ENCODE measurements at places on chromosomes 2 and 18.

GRCh38 chr2:236782938-236783337, 213.3 kb downstream of the ACKR3 start:
- peak; percentile 64 for DNase-seq

- DNase-seq = peak; percentile 89
These were observed 132.2 kb downstream of the DOCK10 start for GRCh38 chr2:224909885-224910573.

- peak; percentile 91 for DNase-seq
These were observed 10.2 kb upstream of the IMP4 start for GRCh38 chr2:130332271-130333073.

DNA sequence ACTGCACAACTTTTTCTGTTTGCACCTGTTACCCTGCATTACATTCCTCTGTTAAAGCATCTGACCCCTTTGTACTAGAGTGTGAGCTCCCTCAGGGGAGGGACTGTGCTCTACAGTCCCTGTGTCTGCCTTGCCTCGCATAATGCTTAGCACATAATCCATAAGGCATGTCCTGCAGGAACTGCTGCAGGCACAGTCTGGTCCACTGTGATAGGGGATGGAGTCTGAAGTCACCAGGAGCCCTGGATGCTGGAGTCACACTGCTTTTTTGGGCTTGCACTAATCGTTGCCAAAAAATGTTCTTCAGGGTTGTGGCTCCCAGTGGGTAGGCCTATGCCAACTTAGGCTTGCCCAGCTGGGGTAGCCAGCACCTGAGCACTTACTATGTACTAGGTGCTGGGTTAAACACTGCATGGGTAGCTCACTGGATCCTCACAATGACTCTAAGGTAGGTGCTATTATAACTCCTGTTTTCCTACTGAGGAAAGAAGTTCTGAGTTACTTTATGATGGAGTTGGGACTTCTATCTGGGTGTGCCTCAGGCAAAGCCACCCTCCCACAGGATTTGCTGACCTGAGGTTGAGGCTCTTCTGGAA, 33.3 kb downstream of the COPS7B start:
- DNase-seq = no peak

DNA sequence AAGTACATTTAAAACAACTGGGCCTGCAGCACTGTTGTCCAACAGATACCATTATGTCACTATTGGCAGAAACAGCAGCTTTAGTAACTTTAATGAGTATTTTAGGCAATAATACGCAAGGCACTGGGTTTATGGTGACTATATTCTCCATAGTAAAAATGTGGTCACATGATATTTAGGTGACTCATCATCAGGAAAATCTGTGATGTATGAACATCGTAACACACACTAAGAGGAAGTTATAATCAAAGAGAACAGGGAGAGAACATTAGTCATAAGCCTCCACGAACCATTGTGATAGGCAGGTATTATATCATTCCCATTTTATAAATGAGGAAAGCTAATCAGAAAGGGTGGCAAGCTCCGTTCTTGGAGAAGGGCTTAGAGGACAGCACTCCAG, 36.9 kb downstream of the RAPH1 start:
- peak; percentile 83 for DNase-seq

GRCh38 chr2:20609349-20609994, 41.4 kb downstream of the HS1BP3 start:
- peak; percentile 58 for DNase-seq

DNA sequence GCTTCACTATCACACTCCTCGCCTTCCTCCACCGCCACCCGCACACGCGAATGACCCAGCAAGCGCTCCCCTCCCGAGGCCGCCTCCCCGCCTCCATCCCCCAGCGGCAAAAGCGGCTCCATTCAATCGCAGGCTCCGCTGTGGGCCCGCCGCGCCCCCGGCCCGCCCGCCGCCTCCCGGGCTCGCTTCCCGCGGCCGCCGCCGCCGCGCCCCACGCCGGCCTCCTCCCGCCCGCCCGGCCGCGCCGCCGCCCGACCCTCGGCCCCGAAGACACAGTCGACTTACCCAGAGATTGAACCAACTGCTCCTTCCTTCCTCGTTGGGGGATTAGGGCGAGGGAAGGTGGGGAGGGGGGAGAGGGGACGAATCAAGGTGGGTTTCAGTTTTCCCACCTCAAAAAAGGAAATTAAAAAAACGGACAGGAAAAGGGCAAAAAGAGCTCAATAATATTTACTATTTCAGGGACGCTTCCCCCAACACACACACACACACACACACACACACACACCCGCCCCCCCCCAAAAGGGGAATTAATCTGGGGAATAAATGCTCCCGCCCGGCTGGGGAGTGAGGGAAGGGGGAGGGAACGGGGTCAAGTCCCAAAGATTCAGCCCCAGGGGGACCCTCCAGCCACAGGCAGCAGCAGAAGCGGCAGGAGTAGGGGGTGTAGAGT, 743 bp downstream of the XPO1 start:
- DNase-seq = peak; percentile 70

- DNase-seq = no peak
These were observed 2.0 kb upstream of the ATRAID start for GRCh38 chr2:27209621-27210401.

DNA sequence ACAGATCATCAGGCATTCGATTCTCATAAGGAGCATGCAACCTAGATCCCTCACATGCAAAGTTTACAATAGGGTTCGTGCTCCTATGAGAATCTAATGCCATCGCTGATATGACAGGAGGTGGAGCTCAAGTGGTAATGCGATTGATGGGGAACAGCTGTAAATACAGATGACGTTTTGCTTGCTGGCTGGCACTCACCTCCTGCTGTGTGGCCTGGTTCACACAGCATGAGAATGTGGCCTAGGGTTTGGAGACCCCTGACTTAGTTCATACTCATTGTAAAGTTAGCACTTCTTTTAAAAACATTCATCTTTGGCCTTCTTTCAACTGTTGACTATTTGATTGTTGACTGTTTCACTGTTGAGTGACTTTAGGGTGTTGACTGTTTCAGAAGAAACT, 8.7 kb upstream of the CHMP1B start:
- DNase-seq = no peak

GRCh38 chr18:45161850-45162249, 453.4 kb upstream of the SLC14A2 start:
- DNase-seq = no peak

- DNase-seq = peak; percentile 87
These were observed 42.7 kb upstream of the GORASP2 start for GRCh38 chr2:170886386-170886785.

DNA sequence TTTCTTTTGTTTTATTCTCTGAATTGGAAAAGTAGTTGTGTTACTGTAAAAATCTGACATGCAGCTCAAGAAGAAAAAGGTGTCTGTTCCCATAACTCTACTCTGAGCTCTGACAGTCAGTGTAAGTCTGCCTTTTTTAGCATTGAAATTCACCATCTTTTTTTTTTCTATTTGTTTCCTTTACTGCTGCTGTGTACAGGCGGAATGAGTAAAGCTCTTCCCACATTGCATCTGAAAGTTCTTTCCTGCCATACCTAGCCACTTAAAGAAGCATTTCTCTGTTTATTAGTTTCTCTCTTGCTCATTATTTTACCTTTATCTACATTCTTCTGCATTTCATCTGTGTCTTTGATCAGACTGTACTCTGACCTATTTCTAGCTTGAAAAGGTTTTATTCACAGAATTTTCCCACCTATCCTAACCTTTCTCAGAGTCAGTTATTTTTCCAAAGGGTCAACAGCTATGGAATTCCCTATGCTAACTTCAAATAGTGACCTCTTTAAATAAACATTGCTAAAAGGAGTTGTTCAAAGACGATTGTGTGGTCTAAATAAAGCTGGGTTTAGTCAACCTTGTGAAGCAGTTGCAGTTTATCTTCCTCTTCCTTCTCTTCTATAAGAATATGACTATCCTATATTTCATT, 1303.1 kb upstream of the ZEB2 start:
- no peak for DNase-seq

GRCh38 chr2:195575879-195576401, 81.1 kb upstream of the SLC39A10 start:
- peak; percentile 89 for DNase-seq

- DNase-seq = no peak
These were observed 34.4 kb downstream of the VRK2 start for GRCh38 chr2:58081000-58081399.

DNA sequence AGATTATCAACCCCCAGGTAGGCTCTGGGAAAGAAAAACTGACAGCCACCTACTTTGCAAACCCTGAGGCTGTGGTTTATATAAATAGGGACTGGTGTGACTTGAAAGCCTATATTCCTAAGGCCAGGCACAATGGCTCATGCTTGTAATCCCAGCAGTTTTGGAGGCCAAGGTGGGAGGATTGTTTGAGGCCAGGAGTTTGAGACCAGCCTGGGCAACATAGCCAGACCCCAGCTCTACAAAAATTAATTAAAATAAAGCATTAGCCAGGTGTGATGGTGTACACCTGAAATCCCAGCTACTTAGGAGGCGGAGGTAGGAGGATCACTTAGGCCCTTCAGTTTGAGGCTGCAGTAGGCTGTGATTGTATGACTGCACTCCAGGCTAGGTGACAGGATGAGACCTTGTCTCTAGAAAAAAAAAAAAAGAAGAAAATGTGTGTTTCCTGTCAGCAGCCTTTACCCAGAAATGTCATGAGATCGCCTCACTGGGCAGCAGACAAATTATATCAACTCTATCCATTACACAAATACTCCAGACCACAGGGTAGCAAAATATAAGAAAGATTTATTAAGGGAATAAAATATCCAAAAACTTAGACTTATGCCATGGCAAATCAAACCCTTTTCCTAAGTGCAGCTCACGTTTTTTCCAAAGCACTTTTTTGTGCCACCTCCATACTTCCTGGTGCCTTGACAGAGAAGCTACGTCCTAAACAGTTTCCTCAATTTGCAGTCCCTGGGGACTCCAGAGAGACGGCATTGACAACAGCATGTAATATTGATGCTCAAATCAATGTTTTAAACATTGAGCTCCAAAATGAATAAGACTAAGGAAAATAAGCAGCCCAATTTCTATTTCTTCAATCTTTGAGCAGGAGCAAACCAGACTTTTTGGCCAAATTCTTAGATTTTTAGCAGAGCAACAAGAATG, 190.8 kb upstream of the NDUFV2 start:
- no peak for DNase-seq

DNA sequence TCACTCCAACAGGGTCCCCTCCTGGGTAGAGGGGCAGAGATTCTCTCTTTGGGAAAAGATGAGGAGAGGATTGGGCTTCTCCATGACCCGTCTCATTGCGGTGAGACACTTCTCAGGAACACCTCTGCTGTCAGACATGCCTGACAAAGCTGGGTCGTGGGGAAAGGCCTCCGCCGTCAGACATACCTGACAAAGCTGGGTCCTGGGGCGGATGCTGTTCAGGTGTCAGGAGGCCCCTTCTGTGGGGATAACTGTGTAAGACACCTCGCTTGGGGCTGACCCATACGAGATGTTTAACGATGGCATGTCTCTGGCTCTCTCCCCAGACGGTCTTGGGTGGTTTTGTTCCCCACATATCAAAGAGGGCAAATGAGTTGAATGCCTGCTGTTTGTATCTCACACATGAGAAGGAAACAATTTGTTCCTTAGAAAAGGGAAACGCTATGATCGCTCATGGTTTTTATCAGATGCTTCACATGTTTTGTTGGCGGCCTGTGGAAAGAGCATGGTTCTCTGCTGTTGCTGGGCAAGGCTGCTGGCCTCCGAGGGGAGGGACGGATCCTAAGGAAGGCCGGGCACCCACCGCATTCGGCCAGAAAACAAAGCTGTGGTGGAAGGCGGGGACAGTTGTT, 40.8 kb upstream of the PXDN start:
- DNase-seq = no peak

- DNase-seq = no peak
These were observed 10.3 kb downstream of the STAMBP start for GRCh38 chr2:73838889-73839534.

- DNase-seq = no peak
These were observed 485.3 kb downstream of the TGIF1 start for GRCh38 chr18:3935305-3935704.

DNA sequence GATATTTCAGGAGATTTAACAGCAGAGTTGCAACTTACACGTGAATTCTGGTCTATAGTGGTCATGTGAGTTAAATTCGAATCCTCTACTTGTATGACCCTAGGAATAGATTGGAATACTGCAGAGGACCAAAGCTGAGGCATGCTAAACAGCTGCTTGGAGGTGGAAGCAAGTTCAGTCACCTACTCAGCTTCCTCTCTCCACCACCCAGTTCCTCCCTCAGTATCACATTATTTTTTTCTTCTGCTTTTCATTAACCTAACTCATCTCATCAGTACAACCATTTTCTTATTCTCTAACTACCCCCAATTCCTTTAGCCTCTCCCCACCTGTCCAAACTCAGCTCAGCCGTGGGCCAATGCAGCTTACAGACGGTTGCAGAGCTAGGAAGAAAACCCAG, 385.5 kb downstream of the SETBP1 start:
- no peak for DNase-seq

- no peak for DNase-seq
These were observed 334.5 kb downstream of the PIK3C3 start for GRCh38 chr18:42289526-42289925.

GRCh38 chr2:236527159-236527630, 42.4 kb upstream of the ACKR3 start:
- no peak for DNase-seq
